ENCODE measurements at places on chromosomes 1 and 21.
A peak's percentile ranks its signal among the peaks of the same experiment; 100 is the strongest.

DNA sequence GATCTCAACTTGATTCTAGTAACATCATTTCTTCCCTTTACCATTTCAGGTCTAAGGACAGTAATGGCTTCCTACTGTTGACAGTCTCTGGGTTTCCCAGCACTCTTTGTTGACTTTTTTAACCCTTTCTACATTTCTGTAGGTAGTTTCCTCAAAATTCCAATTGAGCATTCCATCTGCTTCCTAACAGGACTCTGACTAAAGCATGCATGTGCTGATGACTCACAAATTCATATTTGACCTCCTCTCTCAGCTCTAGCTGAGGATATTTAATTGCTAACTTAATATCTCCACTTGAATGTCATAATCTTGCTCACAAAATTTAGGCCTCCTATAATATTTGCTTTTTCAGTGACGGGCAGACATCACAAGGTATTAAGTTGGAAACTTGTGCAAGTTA is 93.3 kb upstream of the ZNHIT6 start:
- no peak for DNase-seq

GRCh38 chr1:241225741-241226140 is 131.3 kb downstream of the RGS7 start:
- DNase-seq: no peak

DNA sequence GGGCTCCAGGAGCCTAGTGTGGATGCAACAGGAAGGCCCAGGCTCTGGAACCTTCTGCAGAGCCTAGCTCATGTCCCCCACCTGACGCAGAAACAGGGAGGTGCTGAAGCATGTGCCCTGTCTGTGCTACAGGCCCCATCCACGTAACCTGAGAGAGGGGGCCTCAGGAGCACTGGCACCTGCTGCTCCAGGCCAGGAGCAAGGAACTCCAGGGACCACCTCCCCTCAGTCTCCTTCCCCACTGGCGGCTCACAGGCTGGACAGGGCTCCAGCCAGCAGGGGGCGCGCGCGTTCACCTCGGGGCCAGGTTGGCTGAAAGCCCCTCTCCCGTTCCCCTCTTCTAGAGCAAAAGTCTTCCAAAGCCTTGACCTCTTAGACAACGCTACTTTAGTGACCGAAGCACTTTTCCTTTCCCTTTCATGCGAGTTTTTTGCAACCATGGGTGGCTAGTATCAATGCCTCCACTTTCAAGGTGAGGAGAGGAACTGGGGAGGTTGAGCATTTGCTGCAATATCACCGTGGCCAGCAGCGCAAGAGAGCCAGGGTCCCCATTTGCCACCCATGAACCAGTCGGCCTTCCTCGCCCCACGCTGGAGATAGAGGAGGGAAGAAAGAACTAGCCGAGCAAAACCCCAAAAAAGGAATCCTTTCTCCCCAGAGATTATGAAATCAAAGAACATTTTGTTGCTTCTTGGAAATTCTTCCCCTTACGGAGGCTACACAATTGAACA is 52.4 kb upstream of the GPR157 start:
- DNase-seq: peak; percentile 55

- no peak for DNase-seq
These were observed 5.2 kb downstream of the FAAH start for GRCh38 chr1:46399307-46399706.

DNA sequence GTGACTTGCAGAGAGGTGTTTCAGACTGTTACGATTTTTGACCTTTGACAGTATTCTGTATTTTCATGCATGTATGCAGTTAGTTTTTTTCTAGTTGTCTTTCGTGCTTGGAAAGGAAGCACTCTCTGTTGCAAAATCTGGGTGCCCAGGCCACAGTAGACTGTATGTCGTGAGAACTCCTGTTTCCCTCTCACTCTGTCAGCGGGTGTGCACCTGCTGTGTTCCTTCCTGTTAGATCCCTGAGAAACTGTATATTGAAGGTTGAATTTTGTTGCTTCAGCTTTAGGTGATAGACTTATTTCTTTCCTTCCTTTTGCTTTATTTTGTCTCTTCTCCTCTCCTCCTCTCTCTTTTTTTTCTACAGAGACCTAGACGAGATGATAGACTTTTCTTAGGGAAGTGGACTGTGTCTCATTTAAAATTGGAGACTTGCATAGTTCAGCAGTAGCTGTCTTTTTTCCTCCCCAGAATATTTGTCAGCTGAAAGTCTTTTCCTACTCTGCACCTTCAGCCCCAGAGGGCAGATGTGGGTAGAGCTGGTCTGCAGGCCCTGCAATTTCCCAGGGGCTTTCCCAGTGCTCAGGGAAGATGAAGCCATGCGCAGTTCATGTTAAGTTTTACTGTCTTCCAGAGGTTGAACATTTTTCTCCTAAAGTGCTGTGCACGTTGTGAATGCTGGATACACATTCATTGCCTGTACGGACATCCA is 1.4 kb downstream of the TRAPPC10 start:
- peak; percentile 50 for DNase-seq
